ENCODE measurements at places on chromosomes 12 and 14.

- no peak for DNase-seq
These were observed 51.7 kb upstream of the G2E3 start for GRCh38 chr14:30507209-30507608.

DNA sequence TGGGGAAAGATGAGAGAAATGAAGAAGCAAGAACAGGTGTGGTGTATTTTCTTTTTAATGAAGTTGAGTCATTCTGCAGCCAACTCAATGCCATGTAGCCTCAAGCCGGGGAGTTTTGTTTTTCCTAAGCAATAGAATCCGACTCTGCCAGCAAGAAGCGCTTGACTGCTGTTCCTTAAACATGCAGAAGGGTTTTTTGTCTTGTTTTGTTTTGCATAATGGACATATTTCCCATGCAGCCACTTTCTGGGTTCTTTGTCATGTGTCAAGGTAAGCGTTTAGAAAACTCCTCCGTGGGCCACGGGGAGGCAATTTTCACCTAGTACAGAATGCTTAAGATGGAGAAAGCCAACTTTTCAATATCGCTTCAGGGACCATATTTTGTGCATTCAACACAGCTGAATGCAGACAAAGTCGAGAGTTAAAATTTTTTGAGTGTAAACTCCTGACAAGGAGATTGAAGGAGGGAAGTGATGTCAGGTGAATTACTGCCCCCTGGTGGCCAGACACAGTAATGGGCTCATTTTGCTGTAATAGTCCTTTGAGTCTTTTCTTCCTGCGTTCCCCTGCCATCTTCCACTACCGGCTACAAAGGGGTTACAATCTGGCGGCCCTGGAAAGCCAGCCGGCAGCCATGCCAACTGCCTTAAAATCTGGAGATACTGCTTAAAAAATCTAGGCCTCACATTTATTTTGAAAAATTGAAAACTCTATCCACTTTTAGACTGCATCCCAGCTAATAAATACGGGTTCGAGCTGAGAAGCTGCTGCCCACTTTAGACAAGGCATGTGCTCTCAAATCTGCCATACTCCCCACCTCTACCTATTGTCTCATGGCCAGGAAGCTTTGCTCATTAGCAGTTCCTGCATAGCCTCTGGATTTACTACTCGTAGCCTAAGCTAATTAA is 3.2 kb upstream of the FICD start:
- peak; percentile 79 for DNase-seq

GRCh38 chr14:55151601-55152000 is 22.5 kb downstream of the LGALS3 start:
- DNase-seq: no peak

GRCh38 chr12:30928356-30929244 is 2.1 kb downstream of the TSPAN11 start:
- DNase-seq: no peak

GRCh38 chr12:14770496-14771461 is 32.5 kb downstream of the WBP11 start:
- peak; percentile 98 for DNase-seq

- DNase-seq: no peak
These were observed 64.2 kb upstream of the OVCH1 start for GRCh38 chr12:29561664-29562071.

- DNase-seq: peak; percentile 96
These were observed at the start of gene ABCD2 for GRCh38 chr12:39619660-39620433. Gene ABCD2 (minus strand): TSS chr12:39619803. CDS start chr12:39619615, 188 bp downstream.

- DNase-seq: no peak
These were observed 27.1 kb downstream of the PLEKHG7 start for GRCh38 chr12:92729773-92730305.

DNA sequence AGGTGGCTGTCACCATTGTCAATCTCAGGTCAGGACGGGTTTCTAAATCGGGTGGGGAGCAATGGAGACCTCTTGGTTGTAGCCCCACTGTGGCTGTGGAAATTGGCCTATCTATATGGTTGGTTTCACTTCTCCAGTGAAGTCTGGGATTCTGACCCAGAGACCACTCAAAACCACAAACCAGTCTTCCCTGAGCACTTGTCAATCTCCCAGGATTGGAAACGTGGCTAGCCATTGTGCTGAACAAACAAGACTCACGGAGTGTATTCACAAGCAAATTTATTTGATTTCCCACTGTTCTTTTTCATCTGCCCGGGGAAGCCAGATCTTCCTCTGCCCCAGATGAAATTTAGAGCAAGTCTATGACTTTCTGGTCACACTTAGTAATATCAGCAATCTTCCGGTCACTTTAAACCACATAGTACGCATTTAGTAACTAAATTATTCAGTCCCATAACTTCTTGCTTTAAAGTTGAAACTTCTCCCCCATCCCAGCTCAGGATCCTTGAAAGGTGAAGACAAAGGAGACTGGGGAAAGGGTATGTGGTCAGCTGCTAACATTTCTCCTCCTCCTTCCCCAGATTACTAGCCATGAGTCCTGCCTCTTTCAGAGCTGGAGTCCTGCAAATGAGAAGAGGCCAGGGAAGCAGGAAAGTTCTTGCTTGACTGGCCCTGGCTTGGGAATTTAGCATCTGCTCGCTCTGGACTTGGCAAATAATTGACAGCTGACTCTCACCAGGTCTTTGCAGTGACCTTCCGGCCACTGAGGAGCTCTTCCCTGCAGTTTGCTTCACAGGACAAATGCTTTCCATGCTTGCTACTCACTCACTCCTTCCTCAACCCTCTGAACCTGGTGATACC is 123.2 kb upstream of the MAX start:
- DNase-seq: peak; percentile 48
